Non-pigmented ciliary epithelial cell (primary cell): ENCODE measurements at places on chromosomes 6 and 20.

GRCh38 chr6:16993396-16993795, 108.5 kb upstream of the STMND1 start:
- DNase-seq, result no peak

DNA sequence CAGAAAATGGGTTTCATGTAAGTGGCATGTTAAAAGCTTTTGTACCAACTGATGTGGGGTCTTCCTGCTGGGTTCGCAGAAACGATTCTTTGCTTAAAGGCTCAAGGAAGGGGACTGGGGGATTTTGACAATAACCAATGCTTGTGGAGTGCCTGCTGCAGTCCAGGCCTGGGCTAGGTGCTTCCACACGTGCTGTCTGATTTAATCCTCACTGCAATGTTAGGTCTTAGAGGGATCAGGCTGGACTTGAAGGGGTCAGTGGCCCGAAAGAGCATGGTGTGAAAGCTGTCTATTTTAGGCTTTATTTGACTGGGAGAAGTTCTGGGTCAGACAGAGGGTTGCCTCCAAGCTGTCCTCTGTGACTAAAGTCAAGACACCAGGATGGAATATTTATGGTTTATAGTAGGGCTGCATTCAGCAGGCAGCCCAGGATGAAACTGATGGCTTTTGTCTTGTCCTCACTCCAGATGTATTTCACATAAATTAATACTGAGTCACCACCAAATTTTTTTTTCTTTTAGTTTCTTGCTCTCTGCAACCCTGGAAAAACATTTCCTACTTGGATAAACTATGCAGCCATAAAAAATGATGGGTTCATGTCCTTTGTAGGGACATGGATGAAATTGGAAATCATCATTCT, 219.1 kb downstream of the ZMYND8 start:
- DNase-seq, result no peak

DNA sequence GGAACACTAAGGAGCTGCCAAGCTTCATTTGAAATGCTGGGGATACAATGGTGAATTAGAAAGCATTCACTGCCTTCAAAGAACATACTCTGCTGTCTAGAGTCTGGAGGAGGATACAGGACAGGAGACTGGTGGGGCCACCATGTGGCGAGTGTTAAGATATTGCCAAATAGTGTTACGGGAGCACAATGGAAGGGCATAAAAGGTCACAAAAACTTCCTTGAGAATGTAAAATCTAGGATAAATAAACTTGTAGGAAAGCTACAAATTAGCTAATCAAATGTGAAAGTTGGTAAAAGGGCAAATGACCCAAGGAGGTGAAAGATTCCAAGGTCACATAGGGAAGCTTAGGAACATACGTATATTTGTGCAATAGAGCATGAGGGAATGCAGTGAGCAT, 271.7 kb downstream of the RFPL4B start:
- DNase-seq, result no peak

- no peak for DNase-seq
Measured at GRCh38 chr6:119734227-119734626, 384.7 kb upstream of the MAN1A1 start.

DNA sequence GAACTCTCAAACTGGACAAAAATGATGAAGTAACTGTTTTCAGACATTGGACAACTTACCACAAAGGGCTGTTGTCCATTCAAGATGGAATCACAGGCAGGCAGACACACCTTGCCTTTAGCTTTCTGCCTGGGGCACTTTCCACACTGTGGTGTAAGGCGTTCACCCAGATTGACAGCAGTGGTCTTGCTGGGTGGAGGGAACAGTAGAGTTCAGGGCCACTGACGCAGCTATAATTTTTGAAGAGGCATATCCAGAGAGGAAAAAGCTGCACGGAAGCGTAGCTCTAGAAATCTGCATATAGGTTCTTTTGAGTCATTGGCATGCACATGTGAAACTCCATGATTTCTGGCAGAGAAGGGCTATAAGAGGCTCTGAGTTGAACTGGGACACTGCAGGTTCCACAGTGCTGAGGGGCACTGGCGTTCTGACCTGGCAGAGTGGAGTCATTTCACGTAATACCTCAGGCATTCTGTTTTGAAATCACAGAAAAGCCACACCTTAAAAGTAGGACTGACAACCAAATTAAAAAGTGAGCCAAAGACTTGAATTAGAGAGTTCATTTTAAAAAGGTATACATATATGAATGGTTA, 105.0 kb upstream of the EDN1 start:
- no peak for DNase-seq

- no peak for DNase-seq
Measured at GRCh38 chr20:44851545-44851944, 34.0 kb upstream of the YWHAB start.

DNA sequence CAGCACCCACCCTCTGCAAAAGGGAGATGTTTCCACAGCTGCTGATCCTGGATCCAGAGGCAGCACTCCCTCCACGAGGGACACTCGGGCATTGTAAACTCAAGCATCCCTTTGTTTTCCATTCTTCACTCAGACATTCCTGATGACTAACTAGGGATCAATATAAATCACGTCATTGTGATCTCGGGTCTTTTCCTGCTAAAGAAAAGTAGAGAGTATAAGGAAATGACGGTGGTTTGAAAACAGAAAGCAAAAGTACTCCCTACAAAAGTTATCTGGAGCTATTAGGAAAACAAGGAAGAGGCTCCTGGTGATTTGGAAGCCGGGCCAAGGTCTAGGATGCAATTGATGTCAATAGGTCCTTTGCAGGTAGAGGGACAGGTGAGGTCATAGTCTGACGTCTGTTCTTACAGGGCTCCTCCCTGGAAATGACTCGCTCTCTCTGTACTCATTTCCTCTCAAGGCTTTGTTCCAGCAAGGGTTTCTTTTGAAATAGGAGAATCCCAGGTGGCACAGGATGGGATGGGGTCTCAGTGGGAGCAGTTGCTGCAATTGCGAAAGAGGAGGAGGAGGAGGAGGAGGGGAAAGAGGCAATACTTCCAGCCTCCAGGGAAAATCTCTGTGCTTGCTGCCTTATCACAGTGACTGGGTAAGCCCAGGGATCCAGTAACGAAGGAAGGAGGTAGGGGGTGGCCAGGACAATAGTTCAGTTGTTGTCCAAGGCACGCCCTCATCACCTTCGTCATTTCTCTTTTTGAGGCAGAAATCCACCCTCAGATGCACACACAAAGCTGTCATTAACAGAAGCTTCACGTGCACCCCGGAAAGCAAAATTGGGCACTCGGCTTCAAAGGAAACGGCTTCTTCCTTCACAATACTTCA, 222.8 kb downstream of the LY86 start:
- peak; percentile 30 for DNase-seq

DNA sequence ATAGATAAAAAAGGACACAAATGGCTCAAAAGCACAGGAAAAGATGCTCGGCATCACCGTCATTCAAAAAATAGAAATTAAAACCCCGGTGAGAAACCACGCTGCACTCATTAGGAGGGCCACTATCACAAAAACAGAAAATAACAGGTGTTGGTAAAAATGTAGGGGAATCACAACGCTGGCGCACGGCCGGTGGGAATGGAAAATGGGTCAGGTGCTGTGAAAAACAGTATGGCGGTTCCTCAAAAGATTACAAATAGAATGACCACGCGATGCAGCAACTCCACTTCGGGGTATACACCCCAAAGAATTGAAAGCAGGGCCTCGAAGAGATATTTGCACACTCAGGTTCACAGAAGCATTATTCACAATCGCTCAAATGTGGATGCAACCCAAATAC, 28.3 kb downstream of the NPEPL1 start:
- DNase-seq, result no peak

- no peak for DNase-seq
Measured at GRCh38 chr20:48463096-48463720, 364.6 kb downstream of the PREX1 start.

DNA sequence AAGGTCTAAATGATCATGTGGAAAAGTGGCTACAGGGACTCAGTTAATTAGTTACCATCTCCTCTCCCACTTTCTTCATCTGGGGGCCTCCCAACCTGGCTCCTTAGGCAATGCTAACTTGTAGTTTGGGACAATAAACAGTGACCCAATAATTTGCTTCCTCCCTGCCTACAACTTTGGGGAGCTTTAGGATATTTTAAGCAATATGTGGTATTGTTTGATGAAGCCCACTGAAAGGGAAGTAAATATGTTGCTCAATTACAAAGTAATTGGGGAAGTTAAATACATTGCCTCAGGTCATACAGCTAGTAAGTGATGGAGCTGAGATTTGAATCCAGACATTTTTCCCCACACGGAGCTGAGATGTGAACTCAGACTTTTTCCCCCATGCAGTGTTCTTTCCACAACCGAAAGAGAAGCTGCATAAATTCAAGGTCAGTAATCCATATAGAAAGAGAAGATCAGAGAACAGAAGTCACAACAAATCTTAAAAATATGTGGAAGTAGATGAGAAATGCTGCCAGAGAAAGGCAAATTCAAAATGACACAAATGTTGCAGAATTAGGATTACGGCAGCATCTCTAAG, 26.6 kb downstream of the ZHX3 start:
- no peak for DNase-seq

- DNase-seq, result no peak
Measured at GRCh38 chr6:87945181-87945580, 102.5 kb upstream of the SPACA1 start.

DNA sequence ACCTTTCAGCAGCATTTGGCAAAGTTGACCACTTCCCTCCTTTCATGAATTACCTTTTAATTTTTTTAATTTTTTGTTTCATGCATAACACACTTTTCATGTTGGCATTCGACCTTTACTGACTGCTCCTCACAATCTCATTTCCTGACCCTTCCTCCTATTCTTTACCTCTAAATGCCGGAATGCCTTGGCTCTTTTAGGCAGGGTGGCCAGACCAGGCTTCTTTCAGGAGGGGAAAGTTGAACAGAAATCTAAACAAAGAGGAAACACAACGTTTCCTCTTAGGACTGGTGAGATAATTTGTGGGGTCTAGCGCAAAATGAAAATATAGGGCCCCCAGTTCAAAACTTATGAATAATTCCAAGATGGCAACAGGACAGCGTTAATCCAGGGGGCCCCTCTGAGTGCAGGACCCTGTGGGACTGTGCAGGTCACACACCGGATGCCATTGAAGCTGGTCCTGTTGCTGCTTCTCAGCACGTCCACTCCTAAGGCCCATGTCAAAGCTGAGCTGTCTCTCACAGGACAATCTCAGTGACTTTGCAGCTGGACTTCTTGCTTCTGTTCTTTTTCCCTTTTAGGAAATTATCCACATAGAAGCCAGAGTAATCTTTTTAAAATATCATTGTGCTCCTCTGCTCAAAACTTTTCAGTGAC, 313.8 kb downstream of the HDGFL1 start:
- no peak for DNase-seq

DNA sequence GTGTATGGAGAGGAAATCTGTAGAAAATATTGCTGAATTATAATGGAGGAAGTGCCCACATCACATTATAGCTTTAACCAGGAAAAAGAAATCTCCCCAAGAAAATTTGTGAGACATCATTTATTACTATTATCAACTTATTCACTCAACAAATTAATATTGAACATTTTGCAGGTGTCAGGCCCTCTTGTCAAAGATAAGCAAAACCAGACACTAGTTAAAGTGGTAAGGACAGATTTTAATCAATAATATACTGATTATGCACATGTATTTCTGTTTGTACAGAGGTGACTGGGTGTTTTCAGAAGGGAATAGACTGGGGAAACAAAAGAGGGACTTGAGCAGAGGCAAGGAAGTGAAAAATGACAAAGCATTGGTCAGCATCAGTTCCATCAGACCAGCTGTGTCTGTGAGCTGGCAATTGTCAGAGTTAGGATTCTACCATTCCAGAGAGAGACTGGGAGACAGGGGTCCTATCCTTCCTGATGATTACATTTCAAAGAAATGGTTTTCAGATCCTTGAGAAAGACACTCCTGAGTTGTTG, 519.2 kb downstream of the UTRN start:
- no peak for DNase-seq

GRCh38 chr6:2968600-2969135, 2.7 kb downstream of the SERPINB6 start:
- DNase-seq, result no peak

- DNase-seq, result no peak
Measured at GRCh38 chr6:16711546-16712254, 49.6 kb downstream of the ATXN1 start.
